Large intestine (tissue), 12 donors: ENCODE measurements at places on chromosomes 1 and 21.

GRCh38 chr1:21295002-21295401 lies 4.7 kb upstream of the ECE1 start:
- DNase-seq, result no peak

DNA sequence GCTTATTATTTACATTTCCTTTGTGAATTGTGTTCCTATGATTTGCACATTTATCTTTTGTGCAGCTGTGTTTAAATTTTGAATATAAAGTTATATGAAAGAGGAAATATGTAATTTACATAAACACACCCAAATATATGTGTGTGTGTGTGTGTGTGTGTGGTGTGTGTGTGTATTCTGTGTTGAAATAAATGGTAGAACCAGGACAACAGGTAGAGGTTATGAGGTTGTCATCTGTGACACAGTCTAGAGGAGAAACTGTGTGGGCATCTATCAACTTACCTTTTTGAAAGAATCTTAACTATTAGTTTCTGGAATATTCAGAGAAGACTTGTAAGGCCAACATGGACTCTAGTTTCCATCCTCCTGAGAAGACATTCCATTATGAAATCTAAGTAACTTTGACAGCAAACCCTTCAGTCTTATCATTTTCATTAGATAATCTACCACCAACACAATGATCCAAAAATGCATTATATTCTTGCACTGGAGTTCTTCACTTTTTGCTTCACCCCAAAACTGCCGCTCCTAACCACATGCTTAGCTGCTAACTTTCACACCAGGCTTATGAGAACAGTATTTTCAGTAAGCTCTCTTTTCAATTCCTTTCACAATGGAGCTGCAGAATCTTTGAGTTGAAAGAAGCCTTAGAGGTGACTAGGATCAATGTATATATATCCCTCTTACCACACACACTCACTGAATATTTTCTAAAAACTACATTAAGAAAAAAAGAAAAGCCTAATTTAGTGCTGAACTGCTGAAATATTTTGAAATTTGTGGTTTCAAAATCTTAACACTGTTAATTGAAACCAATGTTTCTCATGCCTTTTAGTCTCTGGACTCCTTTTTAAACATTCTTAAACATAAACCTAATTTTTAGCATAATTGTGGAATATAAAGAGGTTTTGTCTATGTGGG lies 21.8 kb downstream of the PTPRC start:
- no peak for DNase-seq

GRCh38 chr21:33411949-33412430 lies 8.8 kb downstream of the IFNGR2 start:
- DNase-seq, result peak; percentile 89

- DNase-seq, result peak; percentile 38
Observed at GRCh38 chr1:16112596-16113555, 39.4 kb upstream of the FAM131C start.

DNA sequence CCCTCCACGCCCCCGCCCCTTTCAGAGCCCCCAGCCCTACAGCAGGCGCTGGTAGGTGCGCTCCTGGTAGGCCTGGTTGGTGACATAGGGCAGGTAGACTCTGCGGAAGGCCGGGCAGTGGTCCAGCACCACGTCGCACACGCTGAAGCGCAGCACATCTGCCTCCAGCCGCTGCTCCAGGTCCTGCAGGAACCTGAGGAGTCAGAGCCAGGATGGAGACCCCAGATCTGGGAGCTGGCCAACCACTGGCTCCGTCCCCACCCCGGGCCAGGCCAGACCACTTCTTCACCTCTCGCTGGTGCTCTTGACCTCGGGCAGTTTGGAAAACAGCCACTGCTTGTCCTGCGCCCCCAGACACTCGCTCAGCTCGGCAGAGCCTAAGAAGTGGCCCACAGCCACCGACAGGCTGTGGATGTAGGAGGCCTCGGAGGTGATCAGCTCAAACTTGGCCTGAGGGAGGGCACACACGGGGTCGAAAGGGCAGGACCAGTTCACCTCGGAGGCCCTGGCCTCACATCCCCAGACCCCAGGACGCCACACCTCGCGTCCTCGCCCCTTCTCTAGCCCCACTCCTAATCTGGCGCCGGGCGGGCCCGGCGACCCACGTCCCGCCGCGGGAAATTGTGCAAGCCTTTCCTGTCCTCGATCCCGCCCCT lies 6.4 kb downstream of the ARHGEF19 start:
- no peak for DNase-seq

DNA sequence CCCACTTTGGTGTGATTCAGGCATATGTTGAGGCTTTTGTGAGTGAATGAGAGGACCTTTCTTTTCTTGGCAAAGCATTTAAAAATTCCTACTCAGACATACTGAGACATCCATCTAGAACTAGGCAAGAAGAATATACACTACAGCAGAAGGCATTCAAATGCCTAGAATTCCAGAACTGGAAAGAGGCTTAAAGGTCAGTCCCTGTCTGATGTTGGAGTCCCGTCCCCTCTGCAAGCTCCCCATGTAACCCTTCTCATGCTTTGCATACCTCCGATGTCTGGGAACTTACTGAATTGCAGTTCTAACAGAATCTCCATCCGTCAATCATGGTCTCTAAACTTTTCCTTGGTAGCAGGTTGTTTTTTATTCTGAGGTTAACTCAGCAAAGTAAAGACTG lies 152.9 kb downstream of the ATP6V1G3 start:
- DNase-seq, result no peak

DNA sequence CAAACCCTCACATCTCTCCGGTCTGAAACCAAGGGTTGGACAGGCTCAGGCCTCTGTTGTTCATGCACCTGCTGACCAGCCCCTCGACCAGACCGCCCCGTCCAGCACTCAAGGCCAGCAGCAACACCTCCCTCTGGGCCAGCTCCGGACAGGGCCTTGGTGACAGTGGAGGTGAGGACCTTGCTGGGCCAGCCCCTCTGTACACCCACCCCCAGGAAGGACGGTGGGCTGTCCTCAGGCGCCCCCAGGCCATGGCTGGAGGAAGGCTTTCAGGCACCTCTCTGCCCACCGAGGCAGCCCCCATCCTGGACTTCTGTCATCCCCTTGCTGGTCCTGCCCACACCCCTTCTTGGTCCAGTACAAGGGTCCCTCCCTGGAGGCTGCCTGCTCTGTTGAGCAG lies 48.6 kb downstream of the MEGF6 start:
- DNase-seq, result no peak

- DNase-seq, result no peak
Observed at GRCh38 chr1:109503935-109504334, 5.6 kb downstream of the AMIGO1 start.

GRCh38 chr1:31772669-31773248 lies 8.6 kb upstream of the ADGRB2 start:
- no peak for DNase-seq

GRCh38 chr1:209805875-209806760 lies at the start of gene IRF6:
Gene IRF6, minus strand, starts transcription at chr1:209806142. Its CDS starts 4,729 bp downstream, at chr1:209801413.
- peak; percentile 96 for DNase-seq

DNA sequence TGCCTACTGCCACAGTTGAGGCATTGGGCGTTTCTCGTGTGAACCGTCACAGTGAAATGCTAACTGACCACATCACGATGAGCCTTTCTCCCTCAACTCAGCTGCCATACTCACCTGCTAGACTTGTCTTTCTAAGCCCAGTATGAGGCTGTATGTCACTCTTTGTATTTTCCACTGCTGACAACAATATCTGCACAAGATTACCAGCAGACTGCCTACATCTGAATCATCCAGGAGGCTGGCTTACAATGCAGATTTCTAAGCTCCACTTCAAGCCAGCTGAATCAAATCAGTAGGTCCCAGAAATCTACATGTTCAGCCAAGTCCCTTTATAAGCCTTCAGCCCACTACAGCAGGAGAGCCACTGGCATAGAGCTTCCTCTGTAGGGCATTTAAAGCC lies 355.0 kb upstream of the DUSP10 start:
- no peak for DNase-seq

GRCh38 chr1:99751877-99752504 lies 14.4 kb downstream of the FRRS1 start:
- peak; percentile 17 for DNase-seq

DNA sequence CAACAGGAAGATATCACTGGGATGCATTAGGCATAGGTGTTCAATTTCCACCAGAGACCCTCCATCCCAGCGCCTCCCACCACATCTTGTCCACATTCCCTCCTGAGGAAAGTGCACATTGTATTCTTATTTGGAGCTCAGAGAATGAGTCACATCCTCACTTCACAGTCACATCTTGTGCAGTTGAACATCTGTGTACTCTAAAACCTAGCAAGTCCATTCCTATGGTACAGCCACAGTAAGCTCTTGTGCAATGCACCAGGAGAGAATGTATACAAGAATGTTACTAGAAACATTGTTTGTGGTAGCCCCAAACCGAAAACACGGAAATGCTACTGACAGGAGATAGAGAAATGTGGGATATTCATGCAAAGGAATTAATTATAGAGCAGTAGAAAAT lies 1.6 kb upstream of the KDF1 start:
- DNase-seq, result no peak
